ENCODE measurements at places on chromosomes 5 and 9.
A peak's percentile ranks its signal among the peaks of the same experiment; 100 is the strongest.

DNA sequence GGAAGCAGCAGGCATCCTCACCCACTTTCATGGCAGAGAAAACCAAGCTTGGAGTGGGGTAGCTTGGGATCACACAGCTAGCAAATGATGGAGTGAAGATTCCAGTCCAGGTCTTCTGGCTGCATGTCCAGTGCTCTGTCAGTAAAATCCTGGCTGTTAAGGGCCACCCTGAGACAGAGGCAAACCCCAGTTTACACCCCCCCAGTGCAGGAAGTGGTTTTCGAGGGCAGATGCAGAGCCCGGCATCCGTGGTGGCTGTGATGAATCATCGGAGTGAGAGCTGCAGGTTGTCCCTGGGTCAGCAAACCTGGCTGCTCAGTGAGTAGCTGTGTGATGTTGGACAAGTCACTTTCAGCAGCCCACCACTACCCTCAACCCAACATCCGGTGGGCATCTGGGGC, 115.4 kb downstream of the RGS3 start:
- peak; percentile 60 for DNase-seq

DNA sequence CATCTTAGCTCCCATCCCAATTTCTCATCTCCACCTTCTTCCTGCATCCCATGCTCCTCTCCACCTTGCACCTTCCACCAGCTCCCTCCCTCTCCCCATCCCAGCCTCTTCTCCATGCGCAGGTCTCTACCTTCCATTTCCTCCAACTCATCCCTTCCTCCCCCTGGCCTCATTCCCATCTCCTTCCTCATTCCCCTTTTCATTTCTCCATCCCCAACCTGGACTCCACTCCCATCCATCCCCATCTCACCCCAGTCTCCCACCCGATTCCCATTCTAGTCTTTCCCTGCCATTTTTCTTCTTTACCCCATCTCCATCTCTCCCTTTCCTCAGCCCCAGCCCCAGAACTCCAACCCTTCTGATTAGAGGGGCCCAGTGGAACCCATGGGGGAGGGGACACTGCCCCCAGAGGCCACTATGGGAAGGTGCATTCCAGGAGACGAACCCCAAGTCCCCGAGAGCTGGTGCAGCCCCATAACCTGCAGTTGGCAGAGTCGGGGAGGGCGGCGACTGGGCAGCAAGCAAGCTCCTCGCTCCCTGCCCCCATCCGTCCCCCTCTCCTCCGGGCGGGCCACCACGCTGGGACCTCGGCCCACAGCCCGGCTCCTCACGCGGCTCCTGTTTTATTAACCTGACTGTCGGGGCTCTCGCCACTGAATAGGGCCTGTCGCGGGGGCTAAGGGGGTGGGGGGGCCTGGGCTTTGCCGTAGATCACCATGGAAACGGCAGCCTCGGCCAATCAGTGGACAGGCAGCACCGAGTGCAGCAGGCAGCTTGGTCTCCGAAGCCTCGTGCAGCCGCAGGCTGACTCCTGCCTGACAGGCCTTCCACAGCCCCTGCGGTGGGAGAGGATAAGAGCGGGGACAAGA, 66.7 kb downstream of the PCDH1 start:
- no peak for DNase-seq

DNA sequence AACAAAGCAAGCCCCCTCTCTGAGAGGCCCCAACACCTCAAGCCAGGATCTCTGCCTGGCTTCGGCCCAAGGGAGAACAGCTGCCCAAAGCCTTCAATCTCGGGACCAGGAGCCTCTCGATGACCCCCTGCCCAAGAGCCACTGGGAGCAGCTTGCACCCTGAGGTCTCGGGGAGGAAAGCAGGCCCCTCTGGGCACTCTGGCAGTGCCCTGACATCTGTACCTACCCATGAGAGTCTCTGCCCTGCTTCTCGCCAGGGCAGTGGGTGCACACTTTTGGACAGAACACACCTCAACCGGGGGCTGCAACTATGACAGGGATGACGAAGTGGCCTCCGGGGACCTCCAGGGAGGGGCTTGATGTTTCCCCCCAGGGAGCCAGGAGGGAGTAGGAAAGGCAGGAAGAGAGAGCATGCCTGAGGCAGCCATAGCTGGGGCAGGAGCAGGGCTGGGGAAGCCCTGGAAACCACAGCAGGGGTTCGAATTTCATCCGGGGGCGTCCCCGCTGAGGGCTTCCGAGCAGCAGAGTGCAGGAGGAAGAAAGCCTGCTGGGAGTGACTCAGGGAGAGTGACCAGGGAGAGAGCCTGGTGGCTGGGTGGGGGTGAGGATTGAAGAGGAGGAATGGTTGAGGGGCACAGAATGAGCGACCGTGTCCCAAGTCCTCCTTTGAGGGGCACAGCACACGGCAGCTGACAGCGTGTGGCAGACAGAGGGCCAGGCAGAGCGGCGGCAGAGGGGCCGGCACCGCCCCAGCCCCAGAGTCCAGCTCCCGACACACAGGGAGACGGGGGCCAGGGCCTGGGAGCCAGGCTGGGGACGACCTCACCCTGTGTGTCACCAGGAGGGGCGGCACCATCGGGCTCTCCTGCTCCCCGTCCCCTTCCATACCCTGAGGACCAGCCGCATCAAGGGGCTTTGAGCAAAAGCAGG, 1.8 kb downstream of the LPCAT1 start:
- no peak for DNase-seq

- DNase-seq: no peak
Measured at GRCh38 chr5:94745786-94746730, 127.6 kb downstream of the SLF1 start.

DNA sequence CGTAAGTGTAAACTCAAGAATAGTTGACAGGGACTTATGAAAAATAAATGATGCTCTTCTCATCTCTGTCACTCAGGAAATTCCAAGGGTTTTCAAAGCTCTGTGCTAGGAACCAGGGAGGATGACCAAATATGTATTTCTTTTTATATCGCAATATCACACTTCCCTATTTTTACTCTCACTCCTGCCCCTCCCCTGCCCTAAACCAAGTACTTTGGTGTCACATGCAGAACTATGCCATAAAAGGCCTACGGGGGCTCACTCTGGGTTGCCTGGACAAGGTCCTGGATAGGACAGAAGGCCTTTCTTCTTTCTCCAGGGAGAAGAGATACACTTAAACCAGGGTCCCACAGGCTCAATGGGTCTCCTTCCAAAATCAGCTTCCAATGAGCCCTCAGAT, 8.3 kb upstream of the RETREG1 start:
- DNase-seq: no peak

DNA sequence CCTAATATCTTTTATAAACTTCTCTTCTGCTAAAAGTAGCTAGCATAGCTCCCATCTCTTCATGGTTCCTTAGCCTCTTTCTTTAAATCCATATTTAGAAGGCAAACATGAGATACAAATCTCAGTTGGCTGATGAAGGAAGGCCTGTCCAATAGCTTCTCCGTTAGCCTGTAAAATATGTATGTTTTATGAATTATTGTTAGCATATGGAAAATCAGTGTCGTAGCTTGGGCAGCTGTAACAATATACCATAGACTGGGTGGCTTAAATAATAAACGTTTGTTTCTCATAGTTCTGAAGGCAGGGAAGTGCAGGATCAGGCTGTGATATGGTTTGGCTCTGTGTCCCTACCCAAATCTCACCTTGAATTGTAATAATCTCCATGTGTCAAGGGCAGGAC, 63.8 kb downstream of the PBX3 start:
- no peak for DNase-seq

DNA sequence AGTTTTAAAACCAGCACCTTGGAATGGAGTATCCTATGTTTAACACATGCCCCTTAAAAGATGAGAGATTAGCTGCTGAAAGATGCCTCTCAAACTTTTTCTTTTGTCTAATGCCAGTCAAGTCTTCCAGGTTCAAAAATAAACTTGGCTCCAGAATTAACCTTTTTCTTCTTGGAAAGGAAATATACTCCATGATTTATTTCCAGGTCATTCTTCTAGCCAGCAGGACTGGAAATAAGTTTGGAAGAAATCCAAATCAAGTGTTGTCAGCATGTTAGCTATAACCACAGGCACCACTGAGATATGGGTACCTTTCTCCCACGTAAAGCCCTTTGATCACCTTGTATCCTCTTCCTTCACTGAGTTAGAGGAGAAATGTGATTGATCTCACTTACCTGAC, 56.1 kb downstream of the NLN start:
- DNase-seq: no peak

DNA sequence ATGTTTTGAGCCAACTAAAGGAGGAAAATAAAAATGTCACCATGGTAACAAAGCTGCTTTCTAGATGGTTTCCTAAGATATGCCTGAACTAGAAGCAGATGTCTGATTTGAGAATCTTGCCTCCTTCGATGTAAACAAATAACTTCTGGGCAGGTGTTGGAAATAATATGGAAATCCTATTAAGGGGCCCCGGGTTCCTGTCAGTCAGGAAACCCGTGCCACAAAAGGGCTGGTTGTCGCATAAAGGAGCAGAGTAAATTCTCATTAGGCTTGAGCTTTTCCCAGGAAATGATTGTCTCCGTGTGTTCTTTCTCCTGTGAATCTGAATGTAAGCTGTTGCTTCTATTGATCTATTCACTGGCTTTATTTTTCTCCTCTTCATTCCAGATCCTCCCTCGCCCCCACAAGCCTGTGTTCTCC, 90.8 kb downstream of the TLE4 start:
- DNase-seq: no peak

DNA sequence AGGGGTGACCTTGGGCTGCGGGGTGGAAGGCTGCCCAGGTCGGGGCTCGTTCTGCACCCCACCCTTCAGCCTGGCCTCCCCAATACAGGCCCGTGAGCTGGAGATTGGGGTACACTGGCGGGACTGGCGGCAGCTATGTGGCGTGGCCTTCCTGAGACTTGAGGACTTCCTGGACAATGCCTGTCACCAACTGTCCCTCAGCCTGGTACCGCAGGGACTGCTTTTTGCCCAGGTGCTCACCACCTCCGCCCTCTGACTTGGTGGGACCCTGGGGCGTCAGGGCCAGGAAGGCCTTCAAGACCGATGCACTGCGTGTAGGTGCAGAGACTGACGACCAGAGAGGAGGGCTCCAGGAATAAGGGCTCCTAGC, 10.5 kb downstream of the ZDHHC12 start:
- DNase-seq: no peak

- no peak for DNase-seq
Measured at GRCh38 chr5:65986050-65986451, 59.7 kb downstream of the ERBIN start.

DNA sequence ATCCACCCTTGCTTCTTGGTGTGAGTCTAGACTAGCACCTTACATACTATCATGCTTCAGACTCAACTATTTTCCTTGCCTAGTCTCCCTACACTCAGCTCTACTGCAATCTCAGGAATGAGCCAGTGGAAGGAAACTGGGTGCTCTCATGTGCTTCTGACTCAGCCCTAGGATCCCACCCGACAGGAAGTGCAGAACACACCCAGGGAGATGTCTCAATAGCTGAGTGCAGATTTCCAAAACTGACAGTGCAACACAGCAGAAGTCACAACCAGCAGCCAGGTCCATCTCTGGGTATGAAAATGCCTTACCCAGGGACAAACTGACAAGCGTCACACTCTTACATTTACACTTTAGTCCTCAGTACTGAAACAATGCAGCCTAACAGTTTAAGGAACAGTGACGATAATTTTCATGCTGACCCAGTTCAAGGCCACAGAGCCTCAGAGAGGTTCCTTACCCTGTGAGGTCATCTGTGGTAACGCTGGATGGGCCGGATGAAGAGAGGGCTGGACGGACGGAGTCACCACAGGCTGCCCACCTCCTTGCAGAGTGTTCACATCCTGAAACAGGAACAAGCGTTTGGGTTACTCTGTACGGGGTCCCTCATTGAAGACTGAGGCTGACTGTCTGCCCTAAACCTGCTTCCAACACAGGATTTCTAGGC, 33.0 kb downstream of the FKBP15 start:
- no peak for DNase-seq

- no peak for DNase-seq
Measured at GRCh38 chr9:86705490-86705889, 241.8 kb downstream of the GAS1 start.

DNA sequence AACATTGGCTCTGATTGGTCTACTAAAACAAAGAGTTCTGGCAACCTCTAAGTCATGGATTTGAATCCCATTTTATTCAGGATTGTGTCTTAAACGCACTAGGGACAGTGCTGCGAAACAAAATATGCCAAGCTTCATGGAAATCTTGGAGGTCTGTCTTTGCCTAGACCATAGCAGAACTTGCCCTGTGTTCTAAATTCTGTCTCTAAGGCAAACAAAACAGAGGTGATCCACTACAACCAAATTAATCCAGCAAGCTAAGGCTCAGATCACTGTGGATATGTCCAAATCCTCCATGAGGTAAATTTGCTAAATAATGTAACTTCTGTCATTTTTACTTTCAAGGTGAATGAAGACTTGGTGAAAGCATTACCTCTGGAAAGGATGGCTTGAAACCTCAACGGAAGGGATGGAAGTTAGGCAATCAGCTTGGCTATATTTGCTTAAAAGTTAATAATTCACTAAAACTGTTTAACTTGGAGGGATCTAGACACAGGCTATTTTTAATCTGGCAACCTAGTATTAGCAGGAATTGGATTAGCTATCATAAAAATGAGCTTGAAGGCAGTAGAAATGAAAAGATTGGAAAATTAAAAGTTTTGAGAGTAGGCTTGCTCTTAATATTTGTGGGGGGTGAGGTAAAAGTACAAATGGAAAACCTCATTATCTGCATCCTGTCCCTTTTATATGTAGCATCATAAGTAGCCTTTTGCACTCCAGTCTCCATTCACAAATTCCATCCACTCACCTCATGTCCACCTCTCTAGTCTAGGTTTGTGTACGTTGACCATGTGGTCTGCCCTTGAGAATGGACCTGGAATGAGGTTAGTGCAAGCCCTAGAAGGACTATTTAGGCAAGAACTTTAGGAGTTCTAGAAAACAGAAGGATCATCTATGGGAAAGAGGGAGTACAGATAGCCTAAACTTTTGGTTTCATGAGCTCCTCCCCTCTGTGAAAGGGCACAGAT, 176.2 kb downstream of the SMC2 start:
- DNase-seq: no peak

GRCh38 chr5:59416451-59416850, 477.1 kb downstream of the PDE4D start:
- no peak for DNase-seq

DNA sequence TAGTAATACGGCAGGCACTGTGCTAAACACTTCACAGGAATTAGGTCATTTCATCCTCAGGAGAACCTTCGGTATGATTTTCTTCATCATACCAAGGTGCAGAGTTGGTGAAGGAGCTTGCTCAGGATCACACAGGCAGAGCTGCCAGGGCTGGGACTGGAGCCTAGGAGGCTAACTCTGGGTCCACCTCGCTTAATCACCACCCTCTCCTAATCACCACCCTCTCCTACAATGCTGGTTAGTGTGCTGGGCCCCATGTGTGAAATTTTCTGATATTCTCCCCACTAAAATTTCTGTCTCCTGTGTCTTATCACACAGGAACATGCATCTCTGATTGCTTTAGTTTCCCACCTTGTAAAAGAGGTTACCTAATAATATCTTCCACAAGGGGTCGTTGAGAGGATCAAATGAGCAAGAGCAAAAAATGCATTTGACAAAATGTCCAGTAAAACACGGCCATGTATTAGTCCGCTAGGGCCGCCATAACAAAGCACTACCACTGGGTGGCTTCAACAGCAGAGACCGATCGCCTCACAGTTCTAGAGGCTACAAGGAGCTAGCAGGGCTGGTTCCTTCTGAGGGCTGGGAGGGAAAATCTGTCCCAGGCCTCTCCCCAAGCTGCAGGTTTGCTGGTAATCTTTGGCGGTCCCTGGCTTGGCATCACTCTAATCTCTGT, 128.2 kb upstream of the NFIB start:
- no peak for DNase-seq
